Astrocyte of the hippocampus (primary cell): ENCODE measurements at places on chromosomes 2 and 18.

DNA sequence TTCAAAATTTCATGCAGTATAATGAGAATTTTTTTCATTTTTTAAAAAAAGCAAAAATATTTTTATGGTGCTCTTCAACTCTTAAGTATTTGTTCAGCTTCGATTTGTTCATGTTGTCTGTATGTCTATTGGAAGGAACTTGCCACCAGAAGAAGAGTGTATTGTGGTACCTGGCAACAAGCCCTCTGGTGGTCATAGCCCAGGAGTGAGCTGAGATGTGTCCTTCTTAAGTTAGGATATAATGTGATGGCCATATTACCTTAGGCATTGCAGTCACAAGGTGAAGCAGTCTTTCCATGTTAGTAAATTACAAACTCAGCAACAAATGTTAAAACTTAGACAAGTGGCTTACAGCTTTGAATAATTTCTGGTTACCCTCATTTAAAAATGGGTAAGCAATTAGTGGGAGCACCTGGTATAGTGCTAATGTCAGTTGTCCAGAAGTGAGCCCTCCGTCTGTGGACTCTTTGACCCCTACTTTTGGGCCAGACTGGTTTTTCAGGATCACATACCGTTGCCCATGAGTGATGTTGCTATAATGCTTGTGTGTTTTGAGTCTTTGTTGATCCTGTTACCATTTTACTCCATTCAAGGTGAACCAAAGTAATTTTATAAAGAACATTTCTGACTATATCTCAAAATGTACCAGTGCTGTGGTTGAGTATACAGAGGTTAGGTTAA, 57.4 kb downstream of the MYO1B start:
- no peak for DNase-seq

- peak; percentile 70 for DNase-seq
Measured at GRCh38 chr2:202109737-202110184, 36.7 kb downstream of the KIAA2012 start.

DNA sequence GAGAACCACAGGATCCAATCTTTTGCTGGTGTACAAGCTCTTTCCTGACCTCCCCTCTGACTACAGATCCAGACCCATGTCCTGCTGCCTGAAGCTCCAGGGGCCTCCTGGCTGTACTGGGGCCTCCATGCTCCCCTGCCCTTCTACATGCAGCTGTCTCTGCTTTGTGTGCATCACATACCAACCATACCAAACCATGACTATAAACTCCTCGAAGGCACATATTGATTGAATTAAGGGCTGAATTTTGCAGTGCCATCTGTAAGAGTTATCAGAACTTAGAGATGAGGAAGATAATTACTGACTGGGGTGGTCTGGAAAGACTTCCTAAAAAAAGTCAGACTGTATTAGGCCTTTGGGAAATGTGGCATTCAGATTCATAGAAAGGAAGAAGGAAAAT, 139.9 kb upstream of the CXCR4 start:
- DNase-seq: no peak

DNA sequence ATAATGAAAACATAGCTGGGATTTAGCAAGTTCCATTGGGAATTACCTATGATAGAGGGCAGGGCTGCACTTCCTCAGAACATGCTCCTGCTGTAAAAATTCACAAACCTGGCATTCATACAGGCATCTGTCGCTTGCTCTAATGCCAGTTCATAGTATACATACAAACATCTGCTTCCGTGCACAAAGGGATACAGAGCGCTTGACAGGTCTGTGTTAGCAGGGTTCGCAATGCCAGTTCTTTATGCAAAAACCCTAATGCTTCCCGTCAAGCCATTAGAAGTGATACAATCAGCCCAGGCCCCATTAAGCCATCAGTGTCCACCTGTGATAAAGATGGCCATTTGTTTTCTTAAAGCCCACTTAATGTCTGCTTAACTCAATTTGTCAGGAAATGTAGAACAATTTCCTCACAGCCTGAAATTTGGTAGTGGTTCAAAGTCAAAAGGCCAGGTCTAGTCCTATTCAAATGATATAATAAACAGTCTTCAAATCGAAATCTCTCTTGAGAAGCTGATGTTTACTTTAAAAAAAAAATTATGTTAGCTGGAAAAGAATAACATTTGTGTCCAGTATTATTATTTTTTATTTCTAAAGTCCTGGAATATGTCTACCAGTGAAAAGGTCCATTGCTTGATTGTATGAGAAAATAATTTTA, 556.3 kb downstream of the ARHGAP15 start:
- DNase-seq: no peak

DNA sequence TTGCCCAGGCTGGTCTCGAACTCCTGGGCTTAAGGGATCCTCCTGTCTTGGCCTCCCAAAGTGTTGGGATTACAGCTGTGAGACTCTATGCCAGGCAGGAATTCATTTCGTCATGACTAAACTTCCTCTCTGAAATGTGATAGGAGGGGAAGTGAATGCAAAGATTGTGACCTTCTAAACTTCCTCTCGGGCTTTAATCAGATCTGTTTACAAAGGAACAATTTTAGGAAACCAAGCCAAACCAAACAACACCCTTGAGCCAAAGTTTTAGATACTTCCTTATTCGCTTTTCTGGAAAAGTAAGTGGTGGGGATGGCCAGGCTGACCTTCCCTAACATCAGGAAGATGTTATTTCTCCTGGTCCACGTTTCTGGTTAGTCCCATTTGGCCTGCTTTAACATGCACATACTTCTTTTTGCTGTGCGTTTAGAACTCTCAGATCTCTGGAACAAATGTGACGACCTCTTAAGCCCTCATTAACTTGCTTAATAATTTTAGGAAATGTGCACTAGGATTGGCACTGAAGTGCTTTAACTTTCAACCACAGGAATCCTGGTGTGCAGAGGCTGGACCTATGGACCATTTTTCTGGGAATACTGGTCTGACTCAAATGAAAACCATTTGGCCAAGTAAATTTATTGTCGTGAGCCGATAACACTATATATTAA, 33.2 kb upstream of the YES1 start:
- DNase-seq: peak; percentile 53

- peak; percentile 34 for DNase-seq
Measured at GRCh38 chr2:65458999-65459398, 26.6 kb upstream of the SPRED2 start.

- DNase-seq: peak; percentile 88
Measured at GRCh38 chr2:68368654-68369336, 3.7 kb downstream of the PLEK start.

- DNase-seq: no peak
Measured at GRCh38 chr2:88924533-88924932, 233.1 kb downstream of the RPIA start.

- no peak for DNase-seq
Measured at GRCh38 chr2:9170458-9171130, 36.0 kb upstream of the ASAP2 start.

- no peak for DNase-seq
Measured at GRCh38 chr2:216429428-216429827, 17.1 kb downstream of the SMARCAL1 start.

DNA sequence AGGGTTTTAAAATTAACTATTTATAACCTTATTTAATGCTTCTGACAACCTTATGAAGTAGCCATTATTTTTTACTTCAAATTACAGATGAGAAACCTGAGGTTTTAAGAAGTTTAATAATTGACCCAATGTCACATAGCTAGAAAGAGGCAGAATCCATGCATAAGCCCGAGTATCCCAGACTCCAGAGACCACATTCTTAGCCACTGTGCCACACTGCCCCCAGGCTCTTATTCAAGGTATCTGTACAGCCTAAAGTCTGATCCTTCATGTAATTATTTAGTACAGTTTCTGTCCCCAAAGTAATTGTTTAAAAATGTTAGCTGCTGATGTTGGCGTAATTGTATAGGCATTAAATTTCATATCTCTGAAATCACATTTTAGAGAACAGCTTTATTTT, 124.7 kb upstream of the LRRTM1 start:
- no peak for DNase-seq

DNA sequence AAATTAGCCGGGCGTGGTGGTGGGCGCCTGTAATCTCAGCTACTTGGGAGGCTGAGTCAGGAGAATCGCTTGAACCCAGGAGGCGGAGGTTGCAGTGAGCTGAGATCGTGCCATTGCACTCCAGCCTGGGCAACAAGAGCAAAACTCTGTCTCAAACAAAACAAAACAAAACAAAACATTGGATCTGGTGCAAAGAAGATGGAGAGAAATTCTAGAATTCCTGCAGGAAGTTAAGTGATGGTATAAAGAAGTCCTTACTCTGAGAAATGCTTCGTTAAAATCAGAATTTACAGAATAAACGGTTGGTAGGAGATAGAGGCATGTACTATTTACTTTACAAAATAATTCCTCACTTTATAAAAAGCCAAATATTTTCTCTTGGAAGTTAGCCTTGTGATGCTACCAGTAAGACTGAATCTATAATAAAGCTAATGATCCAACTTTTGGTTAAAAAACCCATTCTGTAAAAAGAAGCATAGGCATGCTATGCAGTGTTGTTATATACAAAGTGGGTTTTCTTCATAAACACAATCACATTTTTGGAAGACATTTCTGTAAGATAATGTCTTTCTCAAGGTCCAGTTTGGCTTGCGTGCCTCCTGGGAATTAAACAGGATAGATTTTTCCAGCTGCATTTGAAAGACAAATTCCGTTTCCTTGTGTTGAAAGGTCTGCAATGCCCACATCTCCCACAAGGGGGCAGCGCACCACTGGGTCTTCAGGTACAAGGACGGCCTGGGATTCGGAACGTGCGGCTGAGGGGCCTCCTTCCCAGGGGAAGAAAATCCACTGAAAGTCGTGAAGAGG, 35.6 kb upstream of the PNO1 start:
- peak; percentile 92 for DNase-seq
